ENCODE measurements at places on chromosomes 12 and 14.

DNA sequence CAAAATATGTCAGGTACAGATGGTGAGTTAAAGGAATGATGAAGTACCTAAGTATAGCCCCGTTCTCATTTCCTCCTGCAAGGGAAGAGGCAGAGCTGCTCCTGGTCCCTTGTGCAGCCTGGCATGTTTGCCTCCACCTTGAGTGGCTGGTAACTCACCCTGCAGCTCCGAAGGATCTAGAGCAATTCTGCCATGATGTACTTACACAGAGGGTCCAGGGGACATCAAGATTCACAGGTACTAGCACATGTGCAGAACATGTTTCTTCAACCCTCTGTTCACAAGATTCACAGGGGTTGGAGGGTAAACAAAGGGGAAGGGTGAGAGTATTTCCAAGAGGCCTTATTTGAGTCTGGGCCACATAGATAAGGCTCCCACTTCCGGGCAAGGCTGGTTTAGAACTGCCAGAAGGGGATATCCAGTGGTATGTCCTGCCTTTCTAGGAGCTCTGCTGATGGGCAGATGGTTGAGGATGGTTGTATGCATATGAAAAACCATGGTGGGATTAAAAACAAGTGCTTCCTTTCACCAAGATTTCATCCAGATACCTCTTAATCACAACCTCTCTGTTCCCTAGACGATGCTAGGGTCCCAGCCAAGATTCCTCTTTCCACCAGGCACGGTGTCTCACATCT, 7.7 kb downstream of the DCTN2 start:
- no peak for DNase-seq

GRCh38 chr14:53532853-53533252, 379.7 kb upstream of the DDHD1 start:
- no peak for DNase-seq

GRCh38 chr14:89429199-89430181, 12.5 kb upstream of the FOXN3 start:
- DNase-seq, result peak; percentile 24

GRCh38 chr14:51922624-51923023, 62.2 kb downstream of the GNG2 start:
- DNase-seq, result no peak

DNA sequence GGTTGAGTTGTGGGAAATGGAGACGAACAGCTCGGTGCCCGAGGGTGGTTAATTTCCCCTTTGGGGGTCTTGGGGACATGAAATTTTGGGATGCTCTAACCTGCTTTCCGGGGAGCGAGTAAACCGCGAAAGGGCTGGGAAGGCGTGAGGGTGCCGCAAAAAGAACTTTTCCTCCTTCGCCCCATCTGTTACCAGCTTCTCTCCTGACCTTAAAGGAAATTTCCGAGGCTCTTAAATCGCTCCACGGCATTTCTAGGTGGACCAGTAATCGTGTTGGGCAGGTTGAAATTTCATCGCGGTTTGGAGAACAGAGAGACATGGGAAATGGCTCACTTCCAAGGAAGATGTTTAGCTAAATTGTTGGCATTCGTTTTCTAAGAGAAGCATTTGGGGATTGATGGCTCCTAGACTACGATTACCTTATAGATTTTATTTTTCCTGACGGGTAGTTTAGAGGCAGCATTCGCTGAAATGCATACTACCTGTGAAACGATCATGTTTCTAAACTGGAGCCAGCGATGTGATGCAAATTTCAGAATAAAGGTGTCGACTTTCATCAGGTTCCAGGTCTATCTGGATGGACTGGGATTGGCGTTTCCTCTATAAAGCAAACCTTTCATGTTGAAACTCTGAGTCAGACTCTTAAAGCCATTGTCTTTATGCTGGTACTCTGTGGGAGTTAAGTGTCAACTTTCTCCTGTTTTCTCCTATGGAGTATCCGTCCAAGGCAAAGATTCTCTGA, 414.5 kb downstream of the PCNX1 start:
- no peak for DNase-seq

DNA sequence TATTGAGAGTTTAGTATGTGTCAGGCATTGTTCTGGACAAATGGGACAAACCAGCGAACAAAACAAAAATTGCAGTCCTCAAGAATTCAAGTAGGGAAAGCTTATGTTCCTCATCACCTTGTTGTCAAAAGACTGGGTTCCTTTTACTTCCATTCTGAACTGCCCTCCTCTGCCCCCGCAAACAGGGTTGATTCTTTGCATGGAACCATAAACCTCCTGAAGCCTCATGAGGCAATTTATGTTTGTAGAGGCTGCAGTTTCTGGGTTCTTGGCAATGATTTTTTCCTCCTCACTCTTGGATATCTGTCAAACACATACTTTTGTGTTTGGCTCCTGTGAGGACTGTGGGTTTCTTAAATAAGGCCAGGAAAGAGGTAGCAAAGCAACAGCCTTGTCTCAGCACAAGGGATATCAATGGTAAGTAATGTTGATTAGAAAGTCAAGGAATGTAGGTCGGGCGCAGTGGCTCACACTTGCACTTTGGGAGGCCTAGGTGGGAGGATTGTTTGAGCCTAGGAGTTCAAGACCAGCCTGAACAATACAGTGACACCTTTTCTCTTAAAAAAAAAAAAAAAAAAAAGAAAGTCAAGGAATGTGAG, 13.9 kb downstream of the COPZ1 start:
- no peak for DNase-seq

GRCh38 chr14:64952598-64953309, 10.2 kb upstream of the GPX2 start:
- DNase-seq, result no peak

DNA sequence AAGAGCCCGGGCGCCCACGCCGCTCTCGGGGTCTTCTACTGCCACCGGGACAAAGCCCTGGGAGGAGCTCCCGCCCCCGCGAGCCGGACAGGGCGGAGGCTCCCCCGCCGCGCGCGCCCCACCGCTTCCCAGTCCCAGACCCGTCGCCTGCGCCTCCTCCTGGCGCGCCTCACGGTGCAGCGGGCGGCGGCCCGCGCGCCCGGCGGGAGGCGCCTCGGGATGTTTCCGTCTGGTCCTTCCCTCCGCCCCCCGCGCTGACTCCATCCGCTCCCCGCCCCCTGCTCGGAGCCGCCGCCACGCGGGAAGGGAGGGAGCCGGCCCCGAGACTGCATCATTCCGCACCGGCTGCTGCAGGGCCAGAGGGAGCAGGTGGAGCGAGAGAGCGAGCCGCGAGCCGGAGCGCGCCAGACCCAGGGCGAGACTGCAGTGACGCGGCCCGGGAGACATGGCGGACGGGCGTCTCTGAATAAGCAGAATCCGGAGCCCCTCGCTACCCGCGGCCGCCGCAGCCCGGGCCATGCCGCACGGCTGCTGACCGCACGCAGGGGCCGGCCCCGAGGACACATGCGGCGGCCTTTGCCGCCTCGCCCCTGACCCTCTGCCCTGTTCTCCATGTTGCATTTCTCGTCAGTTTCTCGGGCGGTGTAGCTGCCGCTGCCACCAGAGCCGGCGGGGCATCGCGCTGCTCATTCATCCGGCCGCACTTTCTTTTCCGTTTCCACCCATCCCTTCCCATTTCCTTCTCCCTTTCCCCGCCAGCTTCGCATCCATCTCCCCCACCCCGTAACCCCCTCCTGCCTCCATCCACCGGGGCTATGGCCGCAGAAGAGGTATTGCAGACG, at the start of gene BICD1:
Gene BICD1 (plus strand): TSS at position 331 of the 842 bp plus-strand sequence. CDS start 485 bp downstream, at position 816.
- DNase-seq, result peak; percentile 78

- no peak for DNase-seq
Measured at GRCh38 chr12:96327346-96327745, 72.9 kb downstream of the CDK17 start.

DNA sequence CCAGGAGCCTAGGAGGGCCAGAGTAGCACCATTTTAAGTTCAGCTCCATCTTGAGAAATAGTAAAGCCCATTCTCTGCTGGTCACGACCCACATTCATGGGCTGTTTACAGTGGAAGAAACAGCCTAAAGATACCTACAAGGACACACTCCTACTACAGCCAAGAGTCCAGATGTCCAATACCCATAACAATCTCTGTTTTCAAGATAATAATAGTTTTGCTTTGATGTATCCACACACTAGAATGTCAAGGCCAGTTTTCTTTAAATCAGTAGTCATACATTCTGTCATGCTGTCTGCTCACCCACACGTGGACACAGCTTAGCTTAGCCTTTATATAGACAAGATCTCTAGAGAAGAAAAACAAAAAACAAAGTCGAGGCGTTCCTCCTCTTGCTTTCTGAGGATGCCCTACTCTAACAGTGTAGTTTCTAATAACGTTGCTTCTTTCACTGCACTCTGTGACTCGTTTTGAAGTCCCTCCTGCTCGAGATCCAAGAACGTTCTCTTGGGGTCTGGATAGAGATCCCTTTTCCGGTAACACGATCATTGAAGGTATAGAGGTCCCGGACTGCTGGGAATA, 17.9 kb upstream of the ETFBKMT start:
- no peak for DNase-seq

DNA sequence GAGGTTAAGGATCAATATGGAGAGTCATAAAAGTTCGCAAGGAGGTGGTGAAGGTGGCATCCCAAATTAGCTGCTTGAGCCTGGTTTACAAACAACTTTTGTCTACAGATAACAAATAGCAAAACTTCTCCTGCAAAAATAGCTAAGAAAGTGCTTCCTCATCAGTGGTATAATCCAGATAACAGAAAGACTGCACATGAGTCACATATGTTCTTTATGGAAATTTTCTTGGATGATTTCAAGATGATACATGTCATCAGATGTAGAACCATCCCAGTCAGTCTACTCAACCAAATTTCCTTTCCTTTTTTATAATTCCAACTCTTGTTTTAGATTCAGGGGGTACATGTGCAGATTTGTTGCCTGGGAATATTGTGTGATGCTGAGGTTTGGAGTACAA, 133.0 kb downstream of the BTG1 start:
- DNase-seq, result no peak

DNA sequence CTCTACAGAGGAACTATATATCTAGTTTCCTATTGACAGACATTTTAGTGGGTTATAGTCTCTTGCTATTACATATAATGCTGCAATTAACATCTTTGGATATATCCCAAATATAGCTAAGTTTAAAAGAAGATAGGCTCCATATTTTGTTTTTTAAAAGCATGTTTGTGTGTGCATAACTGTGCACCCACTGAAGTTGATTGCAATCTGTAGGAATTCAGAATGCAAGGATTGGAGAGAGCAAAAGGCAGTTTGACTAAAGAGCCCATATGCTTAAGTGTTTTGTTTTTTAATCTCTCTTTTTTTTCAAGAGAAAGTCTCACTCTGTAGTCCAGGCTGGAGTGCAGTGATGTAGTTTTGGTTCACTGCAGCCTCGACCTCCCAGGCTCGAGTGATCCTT, 9.4 kb upstream of the ABCD4 start:
- no peak for DNase-seq

- no peak for DNase-seq
Measured at GRCh38 chr14:76391981-76392690, 16.2 kb downstream of the ESRRB start.

DNA sequence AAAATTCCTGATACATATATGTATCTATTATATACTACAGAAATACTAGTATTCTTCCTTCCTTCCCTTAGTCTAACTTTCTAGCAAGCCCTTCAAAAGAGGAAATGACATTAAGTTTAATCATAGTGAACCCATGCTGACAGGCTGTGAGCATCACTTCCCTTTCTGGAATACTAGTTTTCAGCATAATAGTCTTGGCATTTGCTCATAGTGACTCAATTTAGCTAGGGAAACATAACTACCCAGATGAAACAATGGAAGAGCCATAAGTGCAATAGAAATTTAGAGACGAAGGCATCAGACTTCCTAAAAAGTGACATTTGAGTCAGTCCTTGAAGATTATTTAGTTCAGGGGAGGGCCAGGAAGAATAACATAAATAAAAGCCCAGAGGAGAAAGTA, 184.5 kb upstream of the CRY1 start:
- DNase-seq, result no peak

All from CD4-positive, alpha-beta T cell treated with Interferon alpha-2 for 1 hour (primary cell).